Suppressor macrophage treated with lipopolysaccharide for 1 hour (primary cell): ENCODE measurements at places on chromosomes 2 and 18.

DNA sequence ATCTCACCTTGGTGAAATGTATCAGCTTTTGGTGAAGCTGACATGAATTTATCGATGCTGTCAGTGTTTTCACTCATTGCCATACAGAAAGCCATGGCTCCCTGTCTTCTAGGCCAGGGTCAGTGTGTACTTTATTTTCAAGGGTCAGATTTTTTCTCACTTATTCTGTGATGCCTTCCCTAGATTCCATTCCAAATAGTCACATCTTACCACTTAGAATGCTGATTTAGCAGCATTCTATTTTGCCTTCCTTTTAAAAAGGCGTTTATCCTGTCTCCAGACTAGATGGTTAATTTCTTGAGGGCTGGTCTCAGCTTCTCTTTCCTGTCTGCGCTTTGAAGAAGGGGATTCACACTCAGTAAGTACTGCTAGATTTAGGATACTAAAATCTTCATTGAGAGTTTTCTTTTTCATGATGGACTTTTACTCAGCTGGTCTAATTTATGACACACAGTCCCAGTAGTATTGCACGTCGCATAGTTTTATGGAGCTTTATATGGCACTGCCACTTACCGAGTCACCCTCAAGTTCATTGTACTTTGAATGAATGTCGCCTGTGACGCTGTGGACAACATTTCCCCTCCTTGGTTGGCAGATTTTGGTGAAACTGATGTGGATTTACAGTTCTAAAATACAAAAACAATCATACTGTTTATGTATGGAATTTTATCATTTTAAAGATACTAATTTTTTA lies 194.0 kb downstream of the ZNF407 start:
- no peak for DNase-seq

DNA sequence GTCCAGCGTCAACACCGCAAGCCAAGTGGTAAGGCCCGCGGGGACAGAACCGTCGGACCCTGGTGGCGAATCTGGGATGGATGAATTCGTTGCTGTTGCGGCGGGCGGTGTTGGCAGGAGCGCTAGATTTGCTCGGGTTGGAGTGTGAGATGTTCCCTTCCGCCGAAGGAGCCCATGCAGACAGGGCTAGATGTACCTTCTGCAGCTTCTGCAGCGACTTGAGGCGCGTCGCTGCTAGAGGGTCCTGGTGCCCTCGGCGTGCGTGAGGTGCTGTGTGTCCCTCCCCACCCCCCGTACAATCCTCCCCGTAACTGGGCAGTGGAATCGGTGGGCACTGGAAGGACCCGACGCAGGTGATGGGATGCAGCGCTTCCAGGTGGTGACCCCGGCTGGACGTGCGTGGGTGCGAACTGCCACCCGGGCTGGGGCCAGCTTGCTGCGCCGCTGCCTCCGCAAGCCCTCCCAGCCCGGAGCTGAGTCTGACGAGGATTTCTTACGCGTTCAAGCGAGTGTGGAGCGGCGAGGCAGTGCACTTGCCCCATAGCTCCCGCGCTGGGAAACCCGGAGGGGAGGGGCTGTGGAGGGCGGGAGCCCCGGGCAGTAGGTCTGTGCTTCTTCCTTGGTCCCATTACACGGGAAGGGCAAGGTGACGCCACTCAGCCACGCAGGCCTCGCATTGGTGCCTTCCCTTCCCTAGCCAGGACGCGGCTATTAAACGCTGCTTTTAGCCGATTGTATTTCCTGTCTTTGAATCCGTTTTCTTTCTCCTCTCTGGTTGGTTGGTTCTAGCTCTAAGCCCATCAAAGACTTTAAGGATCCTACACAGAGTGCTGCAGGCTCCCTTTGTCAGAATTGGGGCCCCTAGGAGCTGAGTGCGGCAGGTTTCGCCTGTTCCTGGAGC lies 34.2 kb downstream of the CHRNA1 start:
- DNase-seq = peak; percentile 49

DNA sequence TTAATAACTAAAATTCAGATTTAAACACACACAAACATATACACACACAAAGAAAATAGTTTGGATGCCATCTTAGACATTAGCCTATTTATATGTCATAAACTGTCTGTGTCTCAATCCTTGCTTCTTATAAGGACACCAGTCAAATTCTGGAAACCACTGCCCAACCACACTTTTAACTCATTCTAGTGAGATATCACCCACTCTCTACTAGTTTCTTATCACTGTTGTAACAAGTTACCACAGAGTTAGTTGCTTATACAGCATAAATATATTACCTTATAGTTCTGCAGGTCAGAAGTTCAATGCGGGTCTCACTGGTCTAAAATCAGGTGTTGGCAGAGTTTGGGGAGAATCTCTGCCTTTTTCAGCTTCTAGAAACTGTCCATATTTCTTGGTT lies 239.1 kb downstream of the MTX2 start:
- DNase-seq = no peak

GRCh38 chr2:24189551-24189950 lies 14.7 kb downstream of the FAM228A start:
- no peak for DNase-seq

DNA sequence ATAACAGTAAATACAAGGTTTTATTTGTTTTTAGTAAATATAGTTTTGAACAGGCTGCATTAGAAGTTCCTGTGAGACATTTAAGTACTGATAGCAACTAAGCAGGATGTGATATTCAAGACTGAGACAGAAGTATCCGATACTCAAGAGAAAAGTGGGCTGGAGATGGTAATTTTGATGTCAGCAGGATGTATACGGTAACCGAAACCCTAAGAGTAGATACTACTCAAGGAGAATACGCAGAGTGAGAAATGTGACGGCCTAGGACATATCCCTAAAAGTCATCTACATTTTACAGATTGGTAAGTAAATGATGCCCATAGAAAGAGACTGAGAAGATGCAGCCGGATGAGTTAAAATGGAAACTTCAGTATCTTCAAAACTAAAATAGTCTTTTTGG lies 115.4 kb downstream of the GORASP2 start:
- DNase-seq = no peak

- DNase-seq = no peak
Measured at GRCh38 chr2:158477202-158477601, 20.4 kb downstream of the PKP4 start.

DNA sequence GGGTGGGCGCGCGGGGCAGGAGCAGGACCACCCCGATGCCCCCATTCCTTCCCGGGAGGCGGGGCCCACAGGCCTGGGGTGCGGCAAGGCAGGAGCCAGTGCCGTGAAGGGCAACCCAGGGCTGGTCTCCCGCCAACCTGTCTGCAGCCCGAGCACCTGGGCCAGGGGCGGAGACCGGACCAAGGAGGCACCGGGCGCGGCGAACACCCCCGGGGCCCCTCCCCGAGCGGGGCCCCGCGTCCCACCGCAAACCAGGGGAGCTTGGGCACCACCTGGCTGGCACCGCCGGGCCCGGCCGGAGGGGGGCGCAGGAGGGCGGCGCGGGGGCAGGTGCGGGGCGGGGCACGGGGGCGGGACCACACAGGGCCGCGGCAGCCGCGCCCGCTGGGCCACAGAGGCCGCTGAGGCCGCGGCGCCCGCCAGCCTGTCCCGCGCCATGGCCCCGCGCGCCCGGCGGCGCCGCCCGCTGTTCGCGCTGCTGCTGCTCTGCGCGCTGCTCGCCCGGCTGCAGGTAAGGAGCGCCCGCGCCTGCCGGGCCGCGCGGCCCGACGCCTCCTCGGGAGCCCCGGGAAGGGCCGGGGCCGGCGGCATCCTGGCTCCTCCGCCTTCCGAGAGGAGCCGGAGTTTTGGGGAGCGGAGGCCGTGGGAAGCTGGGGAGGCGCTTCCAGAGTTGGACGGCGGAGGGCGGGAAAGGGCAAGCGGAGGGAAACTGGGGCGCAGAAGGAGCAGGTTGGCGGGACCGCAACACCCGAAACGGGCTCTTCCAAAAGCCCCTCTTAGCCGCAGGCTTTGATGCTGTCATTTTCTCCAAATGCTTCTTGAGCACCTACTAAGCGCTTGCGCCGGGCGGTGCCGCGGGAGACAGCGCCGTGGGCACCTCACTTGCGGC lies at the start of gene TNFRSF11A:
Gene TNFRSF11A, plus strand, starts transcription at position 394 of the 889 bp plus-strand sequence. Its CDS starts 43 bp downstream, at position 437.
- DNase-seq = peak; percentile 88

GRCh38 chr2:233211548-233211895 lies 40.0 kb upstream of the ATG16L1 start:
- DNase-seq = no peak

DNA sequence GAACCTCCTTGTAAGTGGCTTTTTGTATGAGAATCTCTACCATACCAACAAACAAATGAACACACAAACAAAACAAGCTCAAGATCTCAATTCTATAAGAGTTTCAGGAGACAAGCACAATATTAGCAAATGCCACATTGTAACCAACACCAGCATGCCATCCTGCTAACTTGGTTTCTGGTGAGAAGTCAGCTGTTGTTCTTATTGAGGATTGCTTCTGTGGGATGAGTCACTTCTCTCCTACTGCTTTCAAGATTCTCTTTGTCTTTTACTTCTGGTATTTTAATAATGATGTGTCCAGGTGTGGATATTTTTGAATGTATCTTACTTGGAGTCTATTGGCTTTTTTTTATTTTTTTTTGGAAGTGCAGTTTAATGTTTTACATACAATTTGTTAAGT lies 131.7 kb downstream of the BCL2L11 start:
- DNase-seq = no peak

GRCh38 chr2:134370655-134371445 lies 117.0 kb downstream of the MGAT5 start:
- DNase-seq = no peak

DNA sequence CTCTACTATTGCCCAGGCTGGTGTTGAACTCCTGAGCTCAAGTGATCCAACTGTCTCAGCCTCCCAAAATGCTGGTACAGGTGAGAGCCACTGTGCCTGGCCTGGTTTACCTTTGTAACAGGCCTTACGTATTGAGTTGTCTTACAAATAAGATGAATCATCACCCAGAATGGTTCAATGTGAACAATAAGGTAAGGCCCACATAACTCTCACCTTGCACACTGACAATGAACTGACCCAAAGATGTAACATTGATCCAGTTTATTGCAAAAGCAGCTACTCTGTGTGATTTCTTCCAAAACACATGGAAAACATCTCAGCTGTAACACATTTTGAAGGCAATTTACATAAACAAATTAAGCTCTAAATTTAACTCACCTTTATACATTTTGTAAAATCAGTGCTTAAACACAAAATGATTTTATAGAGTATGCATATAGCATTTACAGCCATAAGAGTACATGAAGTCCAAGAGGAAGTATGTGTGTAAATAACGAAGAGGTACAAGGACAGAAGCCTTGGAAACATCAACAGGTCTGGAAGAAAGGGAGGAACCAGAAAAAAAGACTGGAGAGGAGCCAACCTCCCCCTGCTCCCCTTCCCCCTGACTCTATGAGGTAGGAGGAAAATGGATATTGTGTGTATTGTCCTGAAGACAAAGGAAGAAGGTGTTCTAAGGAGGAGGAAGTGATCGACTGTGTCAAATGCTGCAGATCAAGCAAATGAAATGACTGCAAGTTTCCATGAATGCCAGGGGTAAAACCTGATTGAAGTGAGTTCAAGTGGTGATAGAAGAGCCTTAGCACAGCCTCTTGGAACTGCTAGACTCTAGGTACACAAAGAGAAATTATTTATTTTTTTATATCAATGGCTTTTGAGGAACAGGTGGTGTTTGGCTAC lies 5.6 kb upstream of the WDFY1 start:
- no peak for DNase-seq

GRCh38 chr2:129004485-129004884 lies 685.8 kb upstream of the HS6ST1 start:
- no peak for DNase-seq

GRCh38 chr2:170967553-170967952 lies 38.5 kb downstream of the GORASP2 start:
- no peak for DNase-seq

DNA sequence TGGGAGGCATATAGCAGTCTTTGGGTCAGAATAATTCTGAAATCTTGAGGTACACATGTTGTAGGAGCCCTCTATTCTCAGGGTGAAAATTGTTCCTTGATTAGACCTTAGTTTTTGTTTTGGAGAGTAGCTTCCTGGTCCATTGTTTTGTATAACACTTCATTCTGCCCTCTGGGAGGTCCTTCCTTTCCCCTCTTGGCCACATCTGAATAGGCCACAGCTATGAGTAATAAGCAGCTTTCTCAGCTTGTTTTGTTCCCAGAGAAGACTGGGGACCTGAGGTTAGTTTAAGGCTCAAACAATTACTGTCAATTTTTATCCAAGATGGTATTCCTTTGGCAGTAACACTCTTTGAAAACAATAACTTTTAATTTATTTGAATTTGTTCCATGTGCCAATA lies 72.6 kb upstream of the NOL4 start:
- DNase-seq = no peak

GRCh38 chr2:136135921-136136906 lies 18.3 kb upstream of the CXCR4 start:
- DNase-seq = peak; percentile 74

DNA sequence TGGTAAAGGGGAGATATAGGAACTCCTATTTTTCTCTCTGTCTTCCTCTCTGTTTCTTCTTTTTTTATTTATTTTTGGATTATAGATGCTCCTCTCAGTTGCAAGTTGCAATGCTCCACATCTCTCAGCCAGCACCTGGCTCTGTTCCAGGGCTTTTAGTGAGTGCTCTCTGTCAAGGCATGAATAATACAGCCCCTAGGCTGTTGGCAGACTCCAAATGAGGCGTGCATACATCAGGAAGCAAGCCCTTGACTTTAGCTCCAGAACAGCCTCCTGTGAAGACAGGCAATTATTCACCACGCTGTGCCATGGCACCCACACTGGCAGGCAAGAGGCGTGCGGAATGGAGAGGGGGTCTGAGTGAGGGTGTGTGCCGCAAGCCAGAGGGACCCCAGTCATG lies 228.1 kb upstream of the PXDN start:
- DNase-seq = no peak

- DNase-seq = peak; percentile 73
Measured at GRCh38 chr18:62280786-62281185, 44.3 kb upstream of the TNFRSF11A start.

DNA sequence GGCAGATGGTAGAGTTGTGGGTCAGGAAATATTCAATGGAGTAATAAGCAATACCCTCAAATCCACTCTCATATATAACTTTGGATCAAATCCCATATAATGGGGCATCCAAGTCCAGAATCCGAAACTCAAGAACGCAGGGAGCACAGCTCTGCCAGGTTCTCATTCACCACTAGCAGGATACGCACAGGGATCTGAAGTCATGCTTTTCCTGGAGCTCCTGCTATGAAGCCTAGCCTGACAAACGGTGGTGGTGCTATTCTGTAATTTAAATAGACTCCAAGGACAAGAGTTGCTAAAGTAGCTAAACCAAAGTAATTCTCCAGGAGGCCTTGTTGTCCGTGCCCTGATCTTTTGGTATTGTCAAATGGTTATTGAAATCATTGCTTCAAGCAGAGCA lies 264.8 kb downstream of the SLC8A1 start:
- DNase-seq = no peak

GRCh38 chr2:61704364-61704763 lies 149.5 kb downstream of the FAM161A start:
- no peak for DNase-seq

DNA sequence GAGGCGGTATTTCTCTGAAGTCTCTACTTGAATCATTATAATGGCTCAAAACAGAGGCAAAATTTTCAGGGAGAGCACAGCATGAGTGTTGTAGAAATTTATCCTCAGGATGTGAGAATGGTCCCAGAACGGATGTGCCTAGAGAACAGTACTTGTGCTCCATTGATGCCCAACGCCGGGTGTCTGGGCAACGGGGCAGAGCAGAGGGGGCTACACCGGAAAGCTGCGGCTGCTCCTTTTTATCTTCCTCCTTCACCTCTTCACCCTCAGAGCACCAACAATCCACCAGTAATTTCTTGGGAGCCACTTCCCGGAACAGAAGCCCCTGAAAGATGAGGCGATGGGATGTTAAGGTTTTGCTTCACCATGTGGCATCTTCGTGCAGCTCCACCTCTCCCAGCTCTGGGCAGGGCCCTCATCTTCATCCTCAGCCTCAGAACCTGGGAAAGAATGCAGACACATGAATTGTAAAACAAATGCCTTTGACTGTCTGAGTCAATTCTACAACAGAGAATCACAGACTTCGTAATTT lies 71.5 kb downstream of the PTGR3 start:
- DNase-seq = no peak
